ENCODE measurements at places on chromosomes 1 and 21.
A peak's percentile ranks its signal among the peaks of the same experiment; 100 is the strongest.

DNA sequence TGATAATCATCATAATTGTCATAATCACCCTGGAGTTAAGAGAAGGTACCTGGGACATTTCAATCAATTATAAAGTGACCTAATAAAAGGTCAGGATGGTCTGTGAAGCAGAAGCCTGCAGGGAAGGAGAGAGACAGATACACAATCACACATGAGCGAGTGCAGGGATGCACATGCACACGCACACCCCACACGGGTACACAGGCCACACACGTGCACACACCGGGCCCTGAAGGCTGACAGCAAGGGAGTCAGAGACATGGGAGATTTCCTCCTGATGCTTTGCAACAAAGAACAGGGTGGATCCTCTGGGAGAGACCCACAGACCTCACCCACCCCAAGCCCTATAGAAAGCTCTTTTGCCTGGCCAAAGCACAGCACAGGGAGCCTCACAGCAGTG lies 82.3 kb upstream of the ZC3H12A start:
- DNase-seq = no peak

DNA sequence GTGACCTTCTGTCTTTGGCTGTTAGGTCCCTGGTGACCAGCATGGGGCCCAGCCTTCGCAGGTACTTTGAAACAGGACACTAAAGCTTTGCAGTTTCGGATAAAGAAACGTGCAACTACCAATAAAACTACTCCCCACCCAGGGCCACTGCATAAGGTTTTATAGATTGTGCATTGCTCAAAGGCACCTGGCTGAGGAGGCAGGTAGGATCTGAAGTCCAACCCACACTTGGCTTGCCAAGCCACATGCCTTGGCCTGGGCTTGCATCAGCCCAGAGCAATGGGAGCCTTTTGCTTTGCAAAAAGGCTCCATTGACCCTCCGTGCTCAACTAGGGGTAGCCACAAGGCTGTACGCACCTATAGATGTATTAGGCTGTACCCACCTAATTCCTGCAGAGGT lies 84.4 kb upstream of the SYT6 start:
- no peak for DNase-seq

DNA sequence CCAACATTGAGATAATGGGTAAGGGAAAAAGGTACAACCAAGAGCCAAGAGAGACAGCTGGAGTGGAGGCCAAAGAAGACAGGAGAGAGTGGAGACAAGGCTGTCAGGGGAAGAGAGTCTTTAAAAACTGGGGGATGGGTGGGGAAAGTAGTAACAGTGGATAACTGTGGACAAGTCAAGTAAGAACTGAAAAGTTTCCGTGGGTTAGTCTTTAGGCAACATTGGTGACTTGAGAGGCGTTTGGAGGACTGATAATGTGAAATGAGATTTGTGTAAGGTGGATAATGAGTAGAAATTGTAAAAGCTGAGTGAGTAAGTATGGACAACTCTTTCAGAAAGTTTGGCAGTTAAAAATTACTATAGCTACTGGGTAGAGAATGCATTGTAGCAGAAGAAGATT lies 10.4 kb downstream of the PPP2R5A start:
- no peak for DNase-seq

- DNase-seq = no peak
Observed at GRCh38 chr21:36117286-36117741, 17.6 kb upstream of the CBR3 start.

DNA sequence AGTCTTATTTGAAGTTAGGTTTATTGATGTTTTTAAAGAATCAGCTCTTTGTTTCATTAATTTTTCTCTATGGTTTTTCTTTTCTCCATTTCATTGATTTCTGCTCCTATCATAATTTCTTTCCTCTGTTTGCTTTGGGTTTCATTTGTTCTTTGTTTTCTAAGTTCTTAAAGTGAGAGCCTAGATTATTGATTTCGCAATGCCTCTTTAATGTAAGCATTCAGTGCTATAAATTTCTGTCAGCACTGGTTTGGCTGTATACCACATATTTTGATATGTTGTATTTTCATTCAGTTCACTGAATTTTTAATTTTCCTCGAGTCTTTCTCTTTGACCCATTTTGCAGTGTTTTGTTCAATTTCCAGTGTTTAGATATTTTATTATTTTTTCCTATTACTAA lies 68.7 kb downstream of the DNAH14 start:
- no peak for DNase-seq

- no peak for DNase-seq
Observed at GRCh38 chr1:216222288-216222687, 201.0 kb downstream of the USH2A start.

DNA sequence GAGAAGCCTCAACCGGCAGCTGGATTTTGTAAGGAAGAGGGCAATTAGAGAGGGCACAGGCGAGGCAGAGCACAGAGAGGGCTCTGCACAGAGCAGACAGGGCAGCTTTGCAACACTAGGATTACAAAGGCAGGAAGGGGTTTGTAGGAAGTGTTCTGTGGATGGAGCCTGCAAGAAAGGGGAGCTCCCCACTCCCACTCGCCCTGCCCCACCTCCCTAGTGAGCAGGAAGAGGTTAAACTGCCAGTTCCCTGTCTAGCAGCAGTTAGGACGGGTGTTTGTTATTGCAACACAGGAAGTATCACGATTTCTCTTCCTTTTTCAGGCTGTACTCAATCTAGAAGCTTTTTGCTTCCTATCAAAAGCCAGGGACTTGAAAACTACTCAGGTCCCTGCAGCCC lies 63.3 kb upstream of the LRRC8D start:
- DNase-seq = peak; percentile 26

DNA sequence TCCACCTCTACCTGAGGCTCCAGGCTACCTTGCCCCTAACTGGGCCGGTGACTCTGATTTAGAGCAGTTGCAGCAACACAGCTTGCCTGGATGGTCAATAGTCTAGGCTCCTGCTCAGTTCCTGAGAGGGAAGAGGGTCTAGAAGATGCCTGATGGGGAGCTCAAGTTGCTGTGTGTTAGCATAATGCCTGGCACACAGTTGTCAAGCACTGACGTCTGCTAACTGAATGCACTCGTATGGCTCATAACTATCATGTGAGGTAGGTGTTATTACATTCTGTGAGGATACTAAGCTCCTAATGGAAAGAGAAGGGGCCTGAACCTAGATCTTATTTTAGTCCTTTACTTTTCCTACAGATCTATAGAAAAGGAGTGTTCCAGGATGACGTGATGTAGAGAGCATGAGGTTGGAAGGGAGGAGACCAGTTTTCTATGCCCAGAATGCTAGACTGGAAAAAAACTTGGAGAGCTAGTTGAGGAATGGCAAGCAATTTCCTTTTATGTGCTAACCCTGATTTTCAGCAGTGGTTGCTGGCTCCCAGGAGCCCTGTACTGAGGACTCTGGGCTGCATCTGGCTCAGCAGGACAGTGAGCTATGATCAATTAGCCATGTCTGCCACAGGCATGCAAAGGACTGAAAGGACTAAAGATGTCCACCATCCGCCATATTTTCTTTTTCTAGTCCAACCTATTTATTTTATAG lies 30.0 kb downstream of the FAM78B start:
- DNase-seq = no peak

GRCh38 chr1:9110669-9111356 lies 18.1 kb downstream of the GPR157 start:
- peak; percentile 71 for DNase-seq

- no peak for DNase-seq
Observed at GRCh38 chr1:244954359-244954758, 90.0 kb upstream of the HNRNPU start.

DNA sequence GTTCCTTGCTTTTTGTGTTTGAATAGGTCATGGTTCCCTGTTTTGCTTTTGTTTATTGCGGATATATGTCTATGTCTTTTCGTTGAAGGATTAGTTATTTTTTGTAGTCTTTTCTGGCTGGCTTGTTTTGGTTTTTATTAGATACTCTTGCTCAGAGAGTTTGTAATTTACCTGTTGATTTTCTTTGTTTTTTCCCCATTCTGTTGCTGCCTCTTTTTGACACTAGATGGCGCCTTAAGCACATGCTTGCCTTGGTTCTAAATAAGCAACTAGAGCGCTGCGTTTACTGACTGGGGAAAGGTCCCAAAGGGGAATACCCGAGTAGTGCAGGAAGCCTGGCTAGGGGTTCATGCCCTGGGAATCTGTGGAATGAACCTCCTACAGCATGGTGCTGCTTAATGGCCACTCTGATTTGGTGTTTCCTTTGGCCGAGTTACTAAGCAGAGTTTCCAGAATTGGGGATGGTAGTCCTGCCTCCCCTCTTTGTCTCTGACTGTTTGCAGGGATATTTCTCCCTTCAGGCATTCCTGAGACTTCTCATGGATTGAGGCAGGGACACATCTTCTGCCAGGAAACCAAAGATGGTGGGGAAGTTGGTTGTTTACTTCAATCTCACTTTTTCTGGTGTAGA lies 143.2 kb downstream of the PTPRU start:
- DNase-seq = no peak

GRCh38 chr1:229514578-229515275 lies 6.6 kb upstream of the NUP133 start:
- DNase-seq = peak; percentile 87

GRCh38 chr1:9960706-9961562 lies 17.7 kb downstream of the NMNAT1 start:
- no peak for DNase-seq

DNA sequence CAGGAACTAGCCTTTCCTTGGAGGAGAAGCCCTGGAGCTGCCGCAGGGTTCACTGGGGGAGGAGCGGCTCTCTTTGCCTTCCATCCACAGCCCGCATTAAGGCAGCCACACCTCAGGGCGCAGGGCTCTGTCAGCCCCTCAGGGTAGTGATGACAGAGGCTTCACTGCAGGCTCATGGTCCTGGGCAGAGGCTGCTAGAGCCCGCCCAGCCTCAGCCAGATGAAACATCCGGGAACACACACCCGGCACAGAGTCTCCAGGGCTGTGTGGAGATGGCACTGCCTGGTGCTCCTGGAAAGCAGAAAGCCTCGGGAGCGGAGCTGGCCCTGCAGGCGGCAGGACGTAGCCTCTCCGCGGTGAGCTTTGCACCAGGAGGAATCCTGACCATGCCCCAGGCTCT lies 29.4 kb upstream of the PEX10 start:
- no peak for DNase-seq

- no peak for DNase-seq
Observed at GRCh38 chr21:44528634-44528995, 11.4 kb downstream of the KRTAP10-1 start.

GRCh38 chr1:22275626-22276395 lies 132.9 kb upstream of the WNT4 start:
- DNase-seq = no peak

GRCh38 chr1:13593511-13594131 lies 10.0 kb downstream of the PDPN start:
- no peak for DNase-seq

DNA sequence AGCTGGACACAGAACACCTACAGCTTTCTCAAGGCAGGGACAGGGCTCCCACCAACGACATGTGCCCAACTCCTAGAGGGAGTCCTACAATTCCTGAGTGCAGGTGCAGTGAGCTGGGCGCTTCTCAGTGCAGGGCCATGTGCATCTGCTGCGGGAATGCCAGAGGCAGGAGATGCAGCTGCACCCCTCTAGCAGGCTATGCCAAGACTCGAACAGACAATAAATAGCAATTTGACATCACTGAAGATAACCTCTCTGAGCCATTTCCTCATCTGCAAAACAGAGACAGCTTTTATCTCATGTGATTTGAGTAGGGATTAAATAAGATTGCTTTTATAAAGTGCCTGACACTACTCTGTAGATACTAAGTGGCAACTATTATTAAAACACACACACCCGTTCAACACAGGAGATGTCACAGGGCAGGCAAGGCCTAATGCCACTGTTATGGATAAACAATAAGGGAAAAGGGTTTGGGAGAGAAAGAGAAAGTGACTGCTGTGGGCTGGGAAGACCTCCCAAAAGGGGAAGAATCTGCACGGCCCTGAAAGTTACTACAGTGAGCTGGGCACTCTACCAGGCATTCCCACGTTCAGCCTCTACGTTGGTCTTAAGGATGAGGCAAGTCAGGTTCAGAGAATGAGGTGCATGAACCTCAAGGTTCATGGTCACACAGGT lies 5.7 kb downstream of the SLC9A1 start:
- DNase-seq = no peak

DNA sequence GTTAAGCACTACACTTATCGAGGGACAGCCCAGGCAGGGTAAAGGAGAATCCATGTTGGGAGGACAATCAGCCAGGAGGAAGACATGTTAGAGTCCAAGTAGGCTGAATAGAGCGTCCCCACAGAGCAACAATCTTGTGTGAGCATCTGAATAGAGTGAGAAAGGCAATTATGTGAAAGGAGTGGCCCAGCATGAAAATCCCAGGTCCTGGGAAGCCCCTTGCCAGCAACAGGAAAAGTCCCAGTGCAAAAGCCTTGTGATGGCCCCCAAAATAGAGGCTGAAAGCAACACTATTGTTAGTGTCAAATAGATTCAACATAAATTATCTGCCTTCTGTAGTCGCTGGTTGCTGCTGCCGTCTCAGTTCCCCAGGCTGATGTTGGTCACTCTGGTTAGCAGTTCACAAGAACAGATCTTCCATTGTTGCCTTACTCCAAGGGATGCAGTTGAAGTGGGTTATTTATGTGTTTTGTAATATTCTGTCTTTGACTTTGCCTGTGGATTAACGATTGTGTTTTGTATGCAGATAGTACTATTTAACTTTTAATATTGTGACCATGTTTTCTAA lies 12.1 kb upstream of the ABL2 start:
- DNase-seq = no peak

- DNase-seq = no peak
Observed at GRCh38 chr1:205942631-205943159, 561 bp downstream of the SLC26A9 start.
